A549 treated with CORT108297 at 1 μM for 4 hours (cell line): ENCODE measurements at places on chromosomes 4 and X. TPM values are rescaled to one million over a fixed set of nuclear protein-coding genes. Genes with fewer than 3 reads are reported as not detected.

Gene CYTL1
- not detected in 5 replicates for total RNA-seq

Gene CYBB
- 0.02 to 0.12 TPM (median 0.07 TPM) in 5 replicates for total RNA-seq

Gene AADAT
- 8.5 to 9.8 TPM (median 8.9 TPM) in 5 replicates for total RNA-seq

Gene C4orf36
- 0.88 to 1.6 TPM (median 1.4 TPM) in 5 replicates for total RNA-seq

Gene AGTR2
- total RNA-seq: not detected in 5 replicates

Gene LRRC66
- 0.05 to 0.18 TPM (median 0.10 TPM) in 5 replicates for total RNA-seq

Gene PPP1R2C
- not detected in 5 replicates for total RNA-seq
